HT-29 (cell line): ENCODE measurements at places on chromosomes 16 and 17.

- DNase-seq: no peak
Observed at GRCh38 chr16:50611995-50612848, 64.0 kb downstream of the NKD1 start.

- DNase-seq: no peak
Observed at GRCh38 chr16:3726021-3726687, 8.8 kb upstream of the TRAP1 start.

DNA sequence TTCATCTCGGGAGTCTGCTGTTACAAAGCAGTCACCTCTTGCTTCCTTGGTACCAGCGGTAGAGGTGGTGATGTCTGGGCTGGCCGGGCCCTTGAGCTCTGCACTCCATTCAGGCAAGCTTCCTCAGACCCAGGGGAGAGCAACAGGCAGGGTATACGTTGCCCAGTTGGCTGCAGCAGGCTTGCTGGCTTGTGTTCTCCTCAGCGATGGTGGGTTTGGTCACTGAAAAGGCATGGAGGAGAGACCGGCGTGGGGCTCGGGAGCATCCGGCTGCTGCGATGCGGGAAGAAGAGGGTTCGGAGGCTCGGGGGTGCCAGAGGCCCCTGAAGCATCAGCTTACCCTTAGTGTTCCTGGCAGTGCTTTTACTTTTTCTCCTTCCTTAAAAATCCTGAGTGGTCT is 25.8 kb downstream of the SAP30BP start:
- DNase-seq: no peak

DNA sequence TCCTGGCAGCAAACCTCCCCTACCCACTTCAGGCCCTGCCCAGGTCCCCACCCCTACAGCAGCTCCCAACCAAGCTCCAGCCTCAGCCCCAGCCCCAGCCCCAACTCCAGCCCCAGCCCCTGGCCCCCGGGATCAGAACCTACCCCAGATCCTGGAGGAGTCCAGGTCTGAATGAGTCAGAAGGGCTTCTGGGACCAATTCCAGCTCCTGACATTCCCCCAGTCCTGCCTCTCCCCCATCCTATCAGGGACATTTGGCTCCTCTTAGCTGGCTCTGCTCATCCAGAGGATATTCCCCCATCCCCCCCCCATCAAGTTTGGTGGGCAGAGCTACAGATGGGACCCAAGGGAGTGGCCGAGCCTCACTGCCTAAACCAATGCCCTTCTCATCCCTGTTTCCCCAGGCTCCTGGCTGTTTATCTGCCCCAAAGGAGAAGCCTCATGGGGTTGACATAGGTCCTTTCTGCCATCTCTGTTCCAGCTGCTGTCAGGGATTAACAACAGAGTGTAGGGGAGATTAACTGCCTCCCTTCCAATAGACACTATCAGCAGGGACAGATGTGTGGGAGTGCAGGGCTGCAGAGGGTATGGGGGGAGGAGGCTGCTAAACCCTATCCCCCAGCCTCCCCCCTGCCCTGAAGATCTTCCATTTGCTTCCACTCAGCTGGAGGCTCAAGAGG is 16.5 kb downstream of the CNTNAP1 start:
- no peak for DNase-seq

DNA sequence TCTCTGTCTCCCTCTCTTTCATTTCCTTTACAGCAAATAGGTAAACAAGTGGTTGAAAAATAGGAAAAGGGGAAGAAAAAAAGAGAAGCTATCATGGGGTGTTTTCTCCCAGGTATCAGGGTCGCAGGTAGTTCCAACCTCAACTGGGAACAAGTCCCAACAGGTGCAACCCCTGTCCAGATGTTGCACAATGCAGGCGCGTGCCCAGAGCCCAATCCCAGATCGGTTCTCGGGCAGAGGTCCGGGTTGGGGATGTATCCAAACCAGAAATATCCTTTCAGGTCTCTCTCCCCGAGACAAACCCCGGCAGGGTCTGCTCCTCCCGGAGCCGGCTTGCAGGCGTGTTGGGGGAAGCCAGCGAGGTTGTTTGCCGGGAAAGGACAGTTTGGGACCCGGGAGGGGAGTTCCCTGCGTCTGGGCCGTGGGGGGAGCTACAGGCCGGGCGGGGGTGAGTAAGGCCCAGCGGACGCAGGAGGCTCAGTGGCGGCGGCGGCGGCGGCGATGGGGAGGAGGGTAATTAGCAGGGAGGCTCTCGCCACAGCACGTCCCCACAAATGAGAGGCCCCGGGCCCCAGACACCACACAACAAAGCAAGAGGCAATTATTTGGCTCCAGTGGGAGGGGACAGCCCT is 21.2 kb upstream of the SP6 start:
- DNase-seq: no peak

- no peak for DNase-seq
Observed at GRCh38 chr17:42338427-42338985, 49.7 kb downstream of the STAT3 start.

DNA sequence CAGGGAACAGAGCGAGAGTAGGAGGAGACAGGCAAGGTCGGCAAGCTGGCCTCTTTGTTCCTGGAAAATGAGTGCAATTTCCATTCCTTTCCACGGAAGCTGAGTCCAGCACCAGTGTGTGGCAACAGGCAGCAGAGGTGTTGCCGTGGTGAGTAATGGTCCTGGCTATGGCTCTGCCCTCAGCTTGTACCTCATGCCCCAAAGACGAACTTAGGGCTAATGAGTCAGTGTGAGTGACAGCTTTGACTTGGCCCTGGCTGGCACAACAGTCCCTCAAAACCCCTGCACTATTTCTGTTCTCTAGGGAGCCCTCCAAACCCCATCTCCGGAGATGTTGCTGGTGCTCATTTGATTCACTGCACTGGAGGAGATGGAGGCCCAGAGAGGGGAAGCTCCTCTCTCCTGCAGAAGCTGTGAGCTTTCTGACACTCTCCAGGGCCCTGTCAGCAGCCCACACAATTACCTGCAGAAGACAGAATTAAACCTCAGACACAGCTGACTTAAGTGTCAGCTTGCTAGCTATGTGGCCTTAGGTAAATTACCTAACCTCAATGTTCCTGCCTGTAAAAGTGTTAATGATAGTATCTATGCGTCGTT is 129.9 kb downstream of the TMEM132E start:
- no peak for DNase-seq

- DNase-seq: no peak
Observed at GRCh38 chr16:2517954-2518605, 2.1 kb upstream of the AMDHD2 start.

DNA sequence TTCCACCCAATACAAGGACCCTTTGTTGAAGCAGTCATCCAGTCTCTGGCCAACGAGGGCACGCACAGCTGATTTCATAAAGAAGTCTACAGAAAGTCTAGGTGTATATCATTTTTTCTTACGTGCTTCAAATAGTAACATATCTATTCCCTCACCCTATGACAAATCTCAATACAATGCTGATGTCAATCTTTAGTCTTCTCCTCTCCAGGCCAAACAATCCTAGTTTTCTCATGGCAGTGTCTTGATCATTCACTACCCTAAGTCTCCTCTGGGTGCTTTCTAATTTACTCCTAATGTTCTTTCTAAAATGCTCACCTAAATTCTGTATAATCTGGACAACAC is 92.6 kb downstream of the CACNG1 start:
- no peak for DNase-seq

- DNase-seq: no peak
Observed at GRCh38 chr16:20628213-20628612, 52.0 kb upstream of the ACSM2B start.

DNA sequence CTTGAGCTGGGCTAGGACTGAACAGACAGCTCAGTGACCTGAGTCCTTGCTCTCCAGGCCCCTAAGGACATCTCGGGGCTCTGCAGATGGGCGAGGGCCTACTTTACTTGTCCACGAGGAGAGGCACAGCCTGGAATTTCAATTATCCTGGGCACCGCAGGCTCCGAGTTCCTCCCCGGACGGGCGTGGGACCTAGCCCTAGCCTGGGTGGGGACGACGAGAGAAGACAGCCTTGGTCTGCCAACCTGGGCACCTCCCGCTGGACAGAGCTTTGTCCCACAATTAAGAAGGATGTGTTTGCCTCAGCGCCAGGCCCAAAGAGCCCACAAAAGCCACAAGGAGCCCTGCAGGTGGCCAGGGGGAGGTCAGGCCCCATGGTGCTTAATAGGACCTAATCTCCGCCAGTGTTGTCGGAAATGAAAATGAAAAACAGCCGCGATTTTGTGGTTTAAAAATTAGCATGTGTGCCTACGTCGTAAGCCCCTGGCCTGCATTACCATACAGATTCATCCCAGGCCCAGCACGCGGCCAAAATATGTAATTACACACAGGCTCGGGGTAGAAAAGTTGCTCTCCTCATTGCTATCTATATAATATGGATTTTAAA is 51.4 kb upstream of the LHX1 start:
- no peak for DNase-seq

DNA sequence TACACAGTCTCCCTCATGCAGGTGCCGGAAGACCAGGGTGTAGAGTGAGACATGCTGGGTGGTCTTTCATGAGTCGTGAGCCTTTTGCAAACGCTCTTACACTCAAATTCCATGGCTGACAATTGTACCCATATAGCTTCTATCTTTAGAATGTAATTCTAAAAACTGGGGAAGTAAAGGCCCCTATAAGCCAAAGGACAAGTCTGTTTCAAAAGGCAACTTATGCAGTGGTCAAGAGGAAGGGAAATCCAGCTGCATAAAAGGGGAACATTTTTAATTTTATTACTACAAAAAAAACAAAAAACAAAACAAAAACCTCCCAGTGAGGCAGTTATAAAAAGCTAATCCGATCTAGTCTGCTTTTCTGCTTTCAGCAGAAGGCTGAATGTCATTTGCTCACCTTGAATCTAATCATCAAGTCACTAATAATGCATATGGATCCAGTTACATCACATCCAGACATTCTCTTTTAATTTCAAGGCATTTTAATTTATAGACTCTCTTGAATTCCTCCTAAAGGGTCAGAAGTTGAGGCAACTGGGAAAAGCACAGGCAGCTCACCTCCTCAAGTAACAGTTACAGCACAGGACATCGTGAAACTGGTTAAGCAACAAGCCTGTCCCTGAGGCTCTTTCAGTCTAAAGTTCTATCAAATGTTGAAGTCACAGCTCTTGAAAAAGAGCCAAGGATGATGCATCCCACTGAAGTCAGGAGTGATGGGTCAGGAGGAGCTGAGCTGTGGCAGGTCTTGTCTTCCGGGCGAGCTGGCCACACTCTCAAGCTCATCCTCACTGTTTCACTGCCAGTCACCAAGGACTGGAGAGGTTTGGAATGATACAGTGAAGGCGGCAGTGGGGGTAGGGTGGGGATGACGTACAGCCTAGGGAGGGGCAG is 99.7 kb downstream of the VPS53 start:
- DNase-seq: no peak

- no peak for DNase-seq
Observed at GRCh38 chr17:8799570-8800212, 526 bp upstream of the MFSD6L start.

DNA sequence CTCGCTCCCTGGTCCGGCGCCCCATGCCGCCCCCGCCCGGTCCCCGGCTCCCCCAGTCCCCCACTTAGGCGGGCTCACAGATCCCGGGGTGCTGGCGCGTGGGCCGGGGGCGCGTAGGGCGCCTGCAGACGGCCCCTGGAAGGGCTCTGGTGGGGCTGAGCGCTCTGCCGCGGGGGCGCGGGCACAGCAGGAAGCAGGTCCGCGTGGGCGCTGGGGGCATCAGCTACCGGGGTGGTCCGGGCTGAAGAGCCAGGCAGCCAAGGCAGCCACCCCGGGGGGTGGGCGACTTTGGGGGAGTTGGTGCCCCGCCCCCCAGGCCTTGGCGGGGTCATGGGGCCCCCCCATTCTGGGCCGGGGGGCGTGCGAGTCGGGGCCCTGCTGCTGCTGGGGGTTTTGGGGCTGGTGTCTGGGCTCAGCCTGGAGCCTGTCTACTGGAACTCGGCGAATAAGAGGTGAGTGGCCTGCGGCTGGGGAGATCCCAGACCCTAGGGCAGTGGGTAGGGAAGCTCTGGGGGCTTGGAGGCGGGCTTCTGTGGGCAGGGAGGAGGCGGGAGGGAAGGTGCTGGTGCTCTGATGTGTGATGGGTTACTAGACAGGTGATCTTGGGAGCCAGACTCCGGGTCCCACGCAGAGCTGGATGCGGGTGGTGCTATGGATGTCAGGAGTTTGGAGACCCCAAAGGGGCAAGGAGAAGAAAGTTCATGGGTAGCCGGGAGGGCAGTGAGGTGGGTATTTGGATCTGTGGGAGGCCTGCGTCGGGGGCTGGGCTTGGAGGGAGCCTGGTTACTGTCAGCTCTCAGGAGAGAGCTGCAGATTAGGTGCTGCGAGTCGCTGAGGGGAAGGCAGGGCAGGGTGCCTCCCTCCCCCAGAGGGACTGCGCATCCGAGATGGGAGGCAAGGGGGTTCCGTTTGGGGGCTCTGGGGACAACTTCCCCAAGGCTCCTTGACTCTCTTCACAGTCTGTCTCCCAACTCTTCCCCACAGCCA is 560 bp downstream of the EFNB3 start:
- DNase-seq: no peak

- no peak for DNase-seq
Observed at GRCh38 chr16:76956394-76956793, 234.6 kb upstream of the MON1B start.

DNA sequence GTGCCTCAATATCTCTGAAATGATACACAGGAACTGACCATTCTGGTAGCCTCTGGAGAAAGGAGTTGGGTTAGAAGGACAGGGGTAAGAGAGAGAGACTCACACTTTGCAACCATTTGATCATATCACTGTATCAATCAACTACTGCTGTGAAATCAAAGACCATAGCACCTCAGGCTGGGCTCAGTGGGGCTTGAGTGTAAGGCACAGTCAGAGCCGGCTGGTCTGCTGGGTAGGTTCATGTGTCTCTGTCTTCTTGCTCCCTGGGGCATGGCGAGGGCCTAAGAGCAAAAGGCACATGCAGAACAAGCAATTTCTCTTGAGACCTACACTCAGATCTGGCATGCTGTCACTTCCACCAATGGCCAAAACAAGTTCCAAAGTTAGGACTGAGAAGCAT is 46.7 kb upstream of the C16orf82 start:
- DNase-seq: no peak

- DNase-seq: no peak
Observed at GRCh38 chr17:10198509-10199249, at the start of gene GAS7. Gene GAS7, minus strand, starts transcription at chr17:10198606.

DNA sequence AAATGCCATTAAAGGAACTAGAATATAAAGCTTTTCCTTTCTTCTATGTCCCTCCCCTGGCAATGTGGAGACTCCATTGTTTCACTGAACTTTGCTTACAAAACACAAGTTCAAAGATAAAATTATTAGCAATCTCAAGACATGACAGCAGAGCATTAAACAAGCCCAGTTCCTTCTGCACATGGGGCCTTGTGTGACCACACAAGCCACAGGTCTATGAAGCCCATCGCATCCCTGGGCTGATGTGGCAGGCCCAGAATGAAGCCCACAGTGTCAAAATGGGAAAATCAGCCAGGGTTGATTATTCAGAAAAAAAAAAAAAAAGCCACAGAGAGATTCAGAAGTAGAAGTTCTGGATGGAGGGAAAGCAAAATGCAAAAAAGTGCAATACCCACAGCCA is 12.9 kb upstream of the SLC39A11 start:
- no peak for DNase-seq

GRCh38 chr17:44222112-44222869 is 2.8 kb upstream of the UBTF start:
- peak; percentile 54 for DNase-seq

GRCh38 chr16:86930001-86930400 is 351.7 kb downstream of the FOXL1 start:
- DNase-seq: no peak

- DNase-seq: no peak
Observed at GRCh38 chr17:80372456-80372855, 42.5 kb upstream of the ENDOV start.
